ENCODE measurements at places on chromosomes 12 and 14. TPM values are rescaled to one million over a fixed set of nuclear protein-coding genes. Genes with fewer than 3 reads are reported as not detected.

- no peaks in the 10 kb centered on the region for H3K36me3 ChIP-seq
- peaks cover 37% of the 10 kb centered on the region for H3K4me1 ChIP-seq
- H3K4me3 ChIP-seq: no peak overlapping the region
- H3K27ac ChIP-seq: no peak overlapping the region
- H3K27me3 ChIP-seq: no peaks in the 10 kb centered on the region
- DNase-seq: peak; percentile 44
These were observed 324.6 kb downstream of the RAD51B start for GRCh38 chr14:68144051-68144681.

SLCO1B1 gene
- not detected for total RNA-seq

COCH gene
- 79.3 TPM for total RNA-seq

GRCh38 chr12:63302269-63302940 is 151.4 kb upstream of the AVPR1A start:
- H3K27ac ChIP-seq: no peak overlapping the region
- H3K27me3 ChIP-seq: no peaks in the 10 kb centered on the region
- DNase-seq: no peak
- no peaks in the 10 kb centered on the region for H3K36me3 ChIP-seq
- no peaks in the 10 kb centered on the region for H3K4me1 ChIP-seq

- H3K4me1 ChIP-seq: peaks cover 20% of the 10 kb centered on the region
- DNase-seq: no peak
- H3K4me3 ChIP-seq: no peak overlapping the region
- no peaks in the 10 kb centered on the region for H3K27me3 ChIP-seq
- H3K36me3 ChIP-seq: no peaks in the 10 kb centered on the region
These were observed 35.7 kb downstream of the RIN3 start for GRCh38 chr14:92549105-92549858.

PYGL gene
- total RNA-seq: 110 TPM

GRCh38 chr12:52044292-52044983 is 6.8 kb upstream of the NR4A1 start:
- H3K4me1 ChIP-seq: peaks cover 77% of the 10 kb centered on the region
- no peak overlapping the region for H3K27ac ChIP-seq
- H3K36me3 ChIP-seq: no peaks in the 10 kb centered on the region
- DNase-seq: no peak
- H3K4me3 ChIP-seq: no peak overlapping the region

PROX2 gene
- total RNA-seq: not detected

GRCh38 chr12:28209782-28210181 is 19.5 kb downstream of the CCDC91 start:
- no peak overlapping the region for H3K4me3 ChIP-seq
- H3K27me3 ChIP-seq: no peaks in the 10 kb centered on the region
- DNase-seq: no peak
- no peaks in the 10 kb centered on the region for H3K4me1 ChIP-seq
